ENCODE measurements at places on chromosomes 7 and 10. TPM values are rescaled to one million over a fixed set of nuclear protein-coding genes. Genes with fewer than 3 reads are reported as not detected.

Gene UCMA
- not detected for total RNA-seq

Gene MKX
- not detected for total RNA-seq

Gene KNDC1
- total RNA-seq = 1.4 TPM

Gene ITPRID1
- not detected for total RNA-seq

Gene ACTR3C
- 13.0 TPM for total RNA-seq

Gene GPER1
- not detected for total RNA-seq

Gene HABP2
- total RNA-seq = not detected
